ENCODE measurements at places on chromosomes 11 and 22.

GRCh38 chr22:23835484-23836144 is 3.2 kb downstream of the DERL3 start:
- DNase-seq: no peak

GRCh38 chr11:20155683-20156279 is 4.5 kb downstream of the DBX1 start:
- DNase-seq: no peak

GRCh38 chr11:20227631-20228030 is 67.4 kb upstream of the DBX1 start:
- no peak for DNase-seq

- no peak for DNase-seq
These were observed 600.1 kb upstream of the CHORDC1 start for GRCh38 chr11:90822996-90823395.

- DNase-seq: no peak
These were observed 97.1 kb upstream of the SYT13 start for GRCh38 chr11:45383224-45383623.

GRCh38 chr11:117337076-117337475 is 9.4 kb downstream of the CEP164 start:
- DNase-seq: no peak

GRCh38 chr22:43905681-43906080 is 13.9 kb upstream of the PNPLA5 start:
- DNase-seq: no peak

GRCh38 chr11:117062498-117062897 is 35.7 kb downstream of the SIK3 start:
- no peak for DNase-seq

DNA sequence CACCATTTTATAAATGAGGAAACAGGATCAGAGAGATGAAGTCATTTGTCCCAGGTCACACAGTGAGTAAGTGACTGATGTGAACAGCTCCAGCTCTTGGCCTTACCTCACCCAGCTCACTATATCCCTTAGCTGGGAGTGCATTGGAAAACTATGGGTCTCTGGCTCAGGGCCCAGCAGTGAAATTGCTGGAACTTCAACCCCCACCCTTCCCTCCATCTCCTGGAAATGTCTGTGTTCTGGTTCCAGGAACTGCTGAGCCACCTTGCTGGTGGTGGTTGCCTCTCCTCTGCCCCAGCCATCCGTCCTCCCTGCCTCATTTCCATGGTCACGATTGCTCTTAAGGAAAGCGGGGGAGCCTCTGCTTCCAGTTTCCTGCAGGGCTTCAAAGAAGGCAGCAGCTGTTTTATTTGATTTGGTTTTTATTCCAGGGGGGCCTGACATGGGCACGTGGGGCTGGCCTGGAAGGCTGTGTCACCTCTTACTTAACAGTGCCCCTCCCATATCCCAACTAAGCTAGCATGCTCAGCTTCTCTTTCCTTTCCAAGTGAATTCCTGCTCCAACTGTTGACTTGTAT is 46.2 kb upstream of the CSTF3 start:
- no peak for DNase-seq

DNA sequence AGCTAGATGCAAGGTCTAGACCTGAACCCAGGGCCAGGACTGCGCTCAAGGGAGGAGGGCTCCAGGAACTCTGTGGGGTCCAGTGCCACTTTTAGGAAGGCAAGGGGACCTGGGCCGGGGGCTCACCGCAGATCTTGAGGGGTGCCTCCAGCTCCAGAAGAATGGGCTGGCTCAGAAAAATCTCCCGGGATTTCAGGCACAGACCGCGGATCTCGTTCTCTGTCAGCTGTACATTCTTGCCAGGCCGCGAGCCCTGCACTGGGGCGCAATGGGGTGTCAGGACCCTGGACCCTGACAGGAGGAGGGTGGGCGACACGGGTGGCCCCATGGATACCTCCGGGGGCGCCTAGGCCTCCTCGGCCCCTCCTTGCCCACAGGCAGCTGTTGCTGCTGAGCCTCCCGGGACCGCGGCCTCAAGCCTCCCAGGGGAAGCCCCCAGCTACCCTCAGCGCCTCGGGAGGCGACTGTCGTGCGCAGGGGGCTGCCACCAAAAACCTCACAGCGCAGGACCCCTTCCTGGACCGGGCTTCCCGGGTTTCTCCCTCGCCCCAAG is 640 bp downstream of the PPP1CA start:
- DNase-seq: peak; percentile 39

DNA sequence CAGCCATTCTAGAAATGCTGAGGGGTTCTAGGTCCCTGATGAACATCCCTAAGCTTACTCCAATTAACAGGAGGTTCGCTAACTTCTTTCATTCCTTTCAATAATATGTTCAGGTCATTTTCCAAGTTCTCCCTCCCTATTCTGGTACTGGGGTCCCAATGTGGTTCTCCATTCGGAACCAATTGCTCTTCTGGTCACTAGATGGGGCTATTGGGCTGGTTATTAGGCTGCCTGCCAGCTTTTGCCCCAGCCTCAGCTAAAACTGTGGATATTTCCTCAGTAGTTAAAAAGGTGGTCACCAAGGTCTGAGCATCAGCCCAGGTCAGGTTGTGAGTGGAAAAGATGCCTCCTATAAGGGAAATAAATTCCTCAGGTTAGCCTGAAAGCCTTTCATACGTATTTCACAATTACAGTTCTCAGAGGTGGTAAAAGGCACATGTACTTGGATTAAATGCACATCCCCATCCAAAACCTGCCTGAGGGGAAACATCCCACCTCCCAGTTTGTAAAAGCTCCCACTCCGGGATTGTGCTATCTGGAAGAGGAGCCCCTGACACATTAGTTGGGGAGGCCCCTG is 161.1 kb upstream of the CCDC179 start:
- no peak for DNase-seq

DNA sequence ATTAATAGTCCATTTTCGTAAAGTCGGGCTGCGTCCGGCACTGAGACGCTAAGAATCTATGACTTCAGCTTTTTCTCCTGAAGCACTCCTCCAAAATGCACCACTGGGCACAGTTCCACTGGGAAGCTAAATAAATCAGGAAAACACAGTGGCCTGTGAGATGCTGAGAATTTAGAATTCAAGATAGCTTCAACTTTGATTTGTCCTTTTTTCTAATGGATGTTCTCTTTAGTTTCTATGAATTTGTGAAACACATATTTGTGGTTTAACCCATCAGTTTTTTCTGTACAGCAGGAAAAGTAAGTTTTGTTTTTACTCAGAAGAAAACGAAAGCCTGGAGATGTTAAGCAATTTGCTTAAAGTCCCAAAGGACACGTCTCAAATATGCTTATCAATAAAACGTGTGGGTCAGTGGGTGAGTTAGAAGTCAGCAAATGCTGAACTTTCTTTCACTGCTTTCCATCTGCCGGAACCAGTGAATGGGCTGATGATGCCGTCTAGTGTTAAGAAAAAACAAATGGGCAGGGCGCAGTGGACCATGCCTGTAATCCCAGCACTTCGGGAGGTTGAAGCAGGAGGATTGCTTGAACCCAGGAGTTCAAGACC is 40.7 kb upstream of the CLMP start:
- DNase-seq: no peak

- no peak for DNase-seq
These were observed 272.5 kb downstream of the SBF2 start for GRCh38 chr11:10021563-10021962.

DNA sequence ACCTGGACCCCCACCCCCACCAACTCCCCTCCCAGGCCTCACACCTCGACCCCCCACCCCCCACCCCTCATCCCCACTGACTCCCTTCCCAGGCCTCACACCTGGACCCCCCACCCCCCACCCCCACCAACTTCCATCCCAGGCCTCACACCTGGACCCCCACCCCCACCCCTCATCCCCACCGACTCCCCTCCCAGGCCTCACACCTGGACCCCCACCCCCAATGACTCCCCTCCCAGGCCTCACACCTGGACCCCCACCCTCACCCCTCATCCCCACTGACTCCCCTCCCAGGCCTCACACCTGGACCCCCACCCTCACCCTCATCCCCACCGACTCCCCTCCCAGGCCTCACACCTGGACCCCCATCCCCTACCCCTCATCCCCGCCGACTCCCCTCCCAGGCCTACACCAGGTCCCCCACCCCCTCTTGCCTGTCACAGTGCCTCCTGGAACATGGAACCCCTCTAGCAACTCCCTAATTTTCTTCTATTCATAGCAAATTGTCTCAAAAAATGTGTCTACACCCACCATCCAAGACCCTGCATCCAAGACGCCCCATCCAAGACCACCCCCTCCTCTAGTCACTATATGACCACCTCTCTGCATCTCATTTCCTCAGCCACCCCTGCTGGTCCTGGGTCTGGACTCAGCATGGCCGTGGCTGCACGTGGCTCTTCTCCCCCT is 36.9 kb upstream of the BRSK2 start:
- DNase-seq: no peak

DNA sequence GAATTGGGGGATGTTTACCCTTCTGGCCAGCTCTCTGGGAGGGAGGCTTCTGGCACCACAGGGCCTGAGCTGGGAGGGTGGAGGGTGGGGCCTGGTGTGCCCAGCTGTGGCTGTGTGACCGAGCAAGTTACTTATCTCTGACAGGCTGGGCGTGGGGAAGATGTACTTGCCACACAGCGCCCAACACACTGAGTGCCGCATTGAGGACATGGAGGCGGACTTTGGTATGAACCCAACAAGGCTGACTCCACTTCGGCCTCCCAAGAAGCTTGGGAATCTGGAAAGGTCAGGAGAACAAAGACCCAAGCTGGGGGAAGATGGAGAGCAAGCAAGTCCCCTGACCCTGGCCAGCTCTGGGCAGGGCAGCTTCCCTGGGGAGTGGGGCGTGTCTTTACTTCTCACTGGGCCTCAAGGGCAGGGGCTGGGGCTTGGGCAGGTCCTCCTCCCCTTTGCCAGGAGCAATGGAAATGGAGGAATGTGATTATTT is 2.4 kb upstream of the MGAT3 start:
- no peak for DNase-seq

DNA sequence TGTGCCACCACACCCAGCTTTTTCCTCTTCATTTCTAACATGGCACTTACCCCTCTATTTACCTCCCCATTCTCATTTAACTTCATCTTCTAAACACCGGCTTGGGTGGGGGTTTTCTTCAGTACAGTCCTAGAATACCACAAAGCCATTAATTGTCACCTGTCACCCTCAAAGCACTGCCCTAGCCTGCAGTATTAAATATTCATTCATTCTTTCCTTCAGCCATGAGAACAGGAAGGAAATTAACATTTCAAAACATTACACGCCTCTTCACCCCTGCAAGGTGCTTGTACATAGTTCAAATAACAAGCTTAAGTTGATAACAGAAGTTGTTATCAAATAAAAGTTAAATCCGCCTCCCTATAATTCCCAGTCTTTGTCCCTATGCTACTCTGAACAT is 10.7 kb upstream of the VPS37C start:
- no peak for DNase-seq

- no peak for DNase-seq
These were observed 1.4 kb downstream of the PLXNB2 start for GRCh38 chr22:50305923-50306566.

- no peak for DNase-seq
These were observed 27.4 kb upstream of the MALAT1 start for GRCh38 chr11:65471447-65471891.

DNA sequence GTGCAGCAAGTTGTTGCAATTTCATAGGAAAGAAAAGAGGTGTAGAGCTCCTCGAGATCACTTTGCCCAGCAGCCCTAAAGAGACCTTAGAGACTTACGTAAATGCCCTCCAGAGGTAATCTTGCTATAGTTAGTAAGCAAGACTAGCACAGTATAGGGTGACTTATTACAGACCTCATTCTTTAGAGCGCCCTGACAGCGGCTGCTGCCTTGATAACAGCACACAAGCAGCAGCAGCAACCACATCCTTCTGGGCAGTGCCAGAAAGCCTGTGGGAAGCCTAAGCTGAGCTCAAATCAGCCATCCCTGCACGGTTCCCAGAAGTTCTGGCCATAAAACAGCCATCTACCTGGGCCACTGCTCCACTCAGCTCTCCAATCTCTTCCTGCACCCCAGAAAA is 22.6 kb upstream of the OR56B1 start:
- no peak for DNase-seq

DNA sequence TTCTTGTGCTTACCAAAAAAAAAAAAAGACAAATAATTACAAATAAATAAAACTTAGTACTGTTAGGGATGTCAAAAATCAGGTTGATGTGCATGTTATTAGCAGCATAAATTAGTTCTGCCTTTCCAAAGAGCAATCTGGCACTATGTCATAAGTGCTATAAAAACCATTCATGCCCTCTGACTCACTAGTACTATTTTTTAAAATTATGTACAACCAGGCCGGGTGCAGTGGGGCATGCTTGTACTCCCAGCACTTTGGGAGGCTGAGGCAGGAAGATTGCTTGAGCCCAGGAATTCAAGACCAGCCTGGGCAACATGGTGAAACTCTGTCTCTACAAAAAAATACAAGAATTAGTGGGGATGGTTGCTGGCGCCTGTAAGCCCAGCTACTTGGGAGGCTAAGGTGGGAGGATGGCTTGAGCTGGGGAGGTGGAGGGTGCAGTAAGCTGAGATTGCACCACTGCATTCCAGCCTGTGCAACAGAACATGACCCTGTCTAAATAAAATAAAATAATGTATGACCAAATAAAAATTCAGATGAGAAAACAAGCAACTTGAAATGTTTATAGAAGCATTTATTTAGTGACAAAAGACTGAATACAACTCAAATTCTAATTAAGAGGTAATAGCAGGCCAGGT is 25.3 kb downstream of the UEVLD start:
- DNase-seq: no peak

DNA sequence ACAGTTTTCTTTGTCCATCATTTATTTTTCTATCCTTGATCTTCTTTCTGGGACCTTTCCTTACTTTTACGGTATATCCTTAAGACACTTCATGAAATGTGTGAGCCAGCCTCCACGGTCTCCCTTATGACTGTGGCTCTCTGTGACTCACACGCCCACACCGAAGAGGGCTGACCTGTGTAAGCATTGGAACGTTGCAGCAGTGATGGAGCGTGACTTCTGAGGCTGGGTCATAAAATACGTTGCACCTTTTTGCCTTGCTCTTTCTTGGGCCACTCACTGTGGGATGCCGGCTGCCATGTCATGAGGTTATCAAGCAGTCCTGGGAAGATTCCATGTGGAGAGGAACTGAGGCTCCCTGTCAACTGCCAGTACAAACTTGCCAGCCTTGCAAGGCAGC is 96.3 kb upstream of the RAB1B start:
- no peak for DNase-seq

DNA sequence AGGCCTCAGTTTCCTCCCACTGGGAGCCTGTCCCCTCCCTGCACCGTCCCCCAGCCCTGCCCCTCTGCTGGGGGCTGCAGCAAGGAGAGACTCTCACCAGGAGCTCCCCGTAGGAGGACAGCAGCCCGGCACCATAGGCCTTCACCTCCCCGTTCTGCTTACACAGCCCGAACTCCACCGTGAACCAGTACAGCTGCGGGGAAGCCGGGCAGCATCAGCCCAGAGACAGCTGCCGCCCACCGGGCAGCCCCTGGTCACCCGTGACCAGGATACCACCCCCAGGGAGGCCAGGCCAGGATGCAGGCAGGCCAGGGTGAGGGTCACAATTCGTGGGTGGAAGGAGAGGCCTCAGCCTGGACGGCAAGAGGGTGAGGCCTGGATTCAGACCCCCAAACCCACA is 4.6 kb upstream of the INS start:
- DNase-seq: no peak
